Astrocyte (in vitro differentiated cells and primary cell): ENCODE measurements at places on chromosomes 12 and 14.

GRCh38 chr14:69561893-69562292 is 12.8 kb downstream of the CCDC177 start:
- no peak for DNase-seq
- no peak overlapping the region for H3K27ac ChIP-seq
- H3K27me3 ChIP-seq, result peaks cover 63% of the 10 kb centered on the region
- H3K4me3 ChIP-seq, result no peak overlapping the region
- no peaks in the 10 kb centered on the region for H3K36me3 ChIP-seq

DNA sequence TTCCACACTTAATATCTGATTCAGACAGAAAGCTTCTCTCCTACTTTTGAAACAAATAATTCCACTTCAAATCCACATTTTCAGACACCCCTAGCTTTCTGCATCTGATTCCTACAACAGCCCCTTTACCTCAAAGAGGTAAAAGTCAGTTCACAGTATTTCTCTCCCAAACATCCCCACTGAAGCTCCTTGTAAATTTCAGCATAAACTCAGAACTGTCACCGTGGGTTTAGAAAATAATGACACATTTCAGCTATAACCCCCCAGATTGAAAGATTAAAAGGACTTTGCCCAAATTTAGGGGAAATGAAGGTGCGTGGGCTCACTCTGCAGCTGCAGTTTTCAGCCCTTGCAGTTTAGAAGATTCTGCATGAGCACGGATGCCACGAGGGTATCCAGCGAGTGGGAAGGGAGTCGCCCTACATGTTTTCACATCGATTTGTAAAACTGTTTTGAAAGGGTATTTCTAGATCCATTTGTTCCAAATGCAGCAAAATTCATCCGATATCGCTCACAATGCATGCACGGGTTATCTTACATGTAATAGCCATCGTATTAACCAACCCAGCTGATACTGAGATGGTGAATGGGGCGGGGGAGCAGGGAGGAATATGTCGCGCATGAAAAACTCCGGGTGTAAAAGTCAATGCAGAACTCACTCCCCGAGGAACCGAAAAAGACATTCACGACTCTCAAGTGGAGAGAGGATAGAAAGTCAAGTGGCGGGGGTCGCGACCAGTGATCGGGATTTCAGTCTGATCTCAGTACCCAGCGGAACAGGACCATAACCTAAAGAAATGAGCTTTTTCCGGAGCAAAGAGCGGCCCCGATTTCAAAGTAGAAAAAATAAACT is 5.0 kb upstream of the CCND2 start:
- H3K27me3 ChIP-seq, result peaks cover 60% of the 10 kb centered on the region
- peaks cover 14% of the 10 kb centered on the region for H3K4me1 ChIP-seq
- DNase-seq, result no peak
- no peaks in the 10 kb centered on the region for H3K36me3 ChIP-seq

GRCh38 chr12:38825006-38825405 is 80.4 kb downstream of the CPNE8 start:
- H3K27ac ChIP-seq, result no peak overlapping the region
- no peak overlapping the region for H3K4me3 ChIP-seq
- DNase-seq, result no peak
- no peaks in the 10 kb centered on the region for H3K27me3 ChIP-seq

DNA sequence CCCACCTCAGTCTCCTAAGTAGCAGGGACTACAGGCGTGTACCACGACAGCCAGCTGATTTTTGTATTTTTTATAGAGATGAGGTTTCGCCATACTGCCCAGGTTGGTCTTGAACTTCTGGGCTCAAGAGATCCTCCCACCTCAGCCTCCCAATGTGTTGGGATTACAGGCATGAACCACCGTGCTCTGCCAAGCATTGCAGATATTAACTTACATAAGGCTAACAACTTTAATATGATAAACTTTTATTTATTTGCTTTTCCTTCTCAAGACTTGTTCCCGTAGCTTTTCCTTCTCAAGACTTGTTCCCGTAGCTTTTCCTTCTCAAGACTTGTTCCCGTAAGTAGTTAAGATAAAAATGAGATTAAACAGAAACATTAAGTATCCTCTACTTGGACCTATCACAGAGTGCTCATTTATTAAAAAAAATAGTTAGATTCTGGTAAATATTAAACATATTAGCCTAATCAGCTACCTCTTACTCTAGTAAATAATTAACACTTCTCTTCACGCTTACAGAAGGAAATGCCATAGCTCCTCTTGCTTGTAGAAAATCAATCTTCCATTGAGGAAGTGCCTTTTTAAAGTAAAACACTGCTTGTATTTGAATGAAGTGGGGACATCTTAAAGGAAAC is 157.7 kb upstream of the KITLG start:
- no peaks in the 10 kb centered on the region for H3K36me3 ChIP-seq
- no peaks in the 10 kb centered on the region for H3K4me1 ChIP-seq
- DNase-seq, result no peak
- H3K27me3 ChIP-seq, result no peaks in the 10 kb centered on the region

DNA sequence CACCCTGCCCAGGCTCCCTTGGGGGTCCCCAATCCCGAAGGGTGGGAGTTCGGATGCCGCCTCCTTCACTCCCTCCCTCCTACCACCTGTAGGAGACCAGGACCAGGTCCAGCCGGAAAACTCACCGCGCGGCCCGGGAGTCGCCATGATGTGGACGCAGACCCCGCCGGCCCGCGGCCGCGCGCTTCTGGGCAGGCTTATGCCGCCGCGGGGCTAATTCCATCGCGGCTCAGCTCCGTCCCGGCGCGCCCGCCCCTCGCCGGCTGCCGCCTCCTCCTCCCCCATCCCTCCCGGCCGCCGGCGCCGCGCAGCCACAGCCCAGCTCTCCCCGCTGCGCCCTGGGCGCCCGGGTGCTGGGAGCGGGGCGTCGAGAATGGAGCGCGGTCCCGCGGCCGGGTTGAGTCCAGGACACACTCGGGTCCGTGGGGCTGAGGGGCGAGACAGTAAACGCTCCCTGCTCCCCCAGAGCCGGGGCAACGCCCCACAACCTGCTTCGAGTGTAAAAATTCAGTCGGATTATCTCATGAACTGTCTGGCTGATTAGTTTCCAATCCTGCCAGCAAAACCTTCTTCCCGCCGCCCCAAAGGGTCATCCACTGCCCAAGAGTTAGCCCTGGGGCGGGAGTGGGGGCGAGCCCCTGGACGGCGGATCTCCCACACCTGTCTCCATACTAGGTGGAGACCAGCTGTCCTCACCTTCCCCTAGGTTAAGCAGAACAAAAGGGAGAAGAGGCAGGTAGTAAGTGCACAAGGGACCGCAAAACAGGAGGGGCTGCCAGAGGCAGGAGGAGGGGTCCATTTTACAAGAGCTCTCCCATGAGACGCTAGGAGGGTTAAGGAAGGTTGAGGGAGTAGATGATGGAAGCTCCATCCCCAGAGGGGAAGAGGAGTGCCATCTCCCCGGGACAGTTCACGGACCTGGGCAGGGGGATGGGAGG is at the start of gene ANO2:
ANO2 (minus strand) TSS at position 189 of the 938 bp plus-strand sequence; CDS start at position 147, 42 bp downstream.
- H3K27me3 ChIP-seq, result peaks cover 36% of the 10 kb centered on the region
- no peak within 1 kb of the TSS for H3K27ac ChIP-seq

DNA sequence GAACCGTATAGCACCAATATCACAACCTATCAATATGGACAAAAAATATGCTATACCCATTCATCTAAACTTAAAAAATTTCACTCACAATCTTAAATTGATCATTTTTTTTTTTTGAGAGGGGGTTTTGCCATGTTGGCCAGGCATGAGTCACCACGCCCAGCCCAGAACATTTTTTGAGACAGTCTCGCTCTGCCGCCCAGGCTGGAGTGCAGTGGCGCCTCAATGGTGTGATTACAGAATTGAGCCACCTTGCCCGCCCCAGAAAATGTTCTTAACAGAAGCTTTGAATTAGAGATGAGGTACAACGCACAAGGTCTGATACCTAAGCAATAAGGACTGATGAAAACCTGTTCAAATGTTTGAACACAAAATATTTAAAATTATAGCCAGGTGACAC is 15.8 kb upstream of the ATP5F1B start:
- peaks cover 29% of the 10 kb centered on the region for H3K36me3 ChIP-seq
- H3K27ac ChIP-seq, result no peak overlapping the region
- no peak overlapping the region for H3K4me3 ChIP-seq
- DNase-seq, result no peak
- H3K27me3 ChIP-seq, result no peaks in the 10 kb centered on the region

- no peaks in the 10 kb centered on the region for H3K27me3 ChIP-seq
- H3K36me3 ChIP-seq, result no peaks in the 10 kb centered on the region
- DNase-seq, result no peak
- H3K27ac ChIP-seq, result no peak overlapping the region
These were observed 26.4 kb downstream of the SLC8A3 start for GRCh38 chr14:70162358-70162757.

DNA sequence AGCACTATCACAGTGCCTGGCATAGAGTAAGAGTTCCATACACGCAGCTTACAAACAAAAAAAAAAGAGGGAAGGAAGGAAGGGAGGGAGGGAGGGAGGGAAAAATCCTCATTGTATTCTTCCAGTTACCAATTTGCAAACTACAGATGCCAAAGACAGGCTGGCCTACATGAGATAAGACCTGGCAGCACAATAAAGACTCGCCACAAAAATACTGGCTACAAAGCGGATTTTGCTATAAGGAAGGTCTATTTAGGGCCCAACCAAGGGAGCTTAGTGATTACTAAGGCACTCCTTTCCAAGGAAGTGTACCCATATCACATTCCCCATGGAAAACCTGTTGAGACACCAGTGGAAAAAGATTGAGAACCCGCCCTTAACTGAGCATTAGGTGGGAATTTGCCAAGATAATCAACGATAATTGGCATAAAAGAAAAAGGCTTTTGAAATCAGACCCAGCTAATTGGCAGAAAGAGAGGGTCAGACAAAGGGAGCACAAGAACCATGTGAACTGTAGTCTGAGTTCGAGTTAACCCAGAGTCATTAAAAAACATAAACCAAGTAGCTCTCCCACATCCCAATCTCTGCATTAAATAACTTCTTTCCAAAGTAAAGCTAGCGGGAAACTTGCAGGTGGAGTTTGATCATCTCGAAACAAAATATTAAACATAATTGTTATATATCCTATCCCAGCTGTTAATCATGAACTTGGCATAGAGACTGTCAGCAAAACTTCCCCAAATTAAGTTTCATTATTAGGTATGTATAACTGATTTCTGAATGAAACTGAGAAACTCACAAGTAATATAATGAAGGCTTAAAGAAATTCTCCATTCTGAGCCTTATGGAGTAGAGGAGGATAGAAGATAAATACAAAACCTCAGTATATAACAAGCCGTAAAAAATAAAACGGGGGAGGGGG is 50.1 kb downstream of the PHLDA1 start:
- no peaks in the 10 kb centered on the region for H3K36me3 ChIP-seq
- no peaks in the 10 kb centered on the region for H3K27me3 ChIP-seq
- DNase-seq, result no peak
- peaks cover 31% of the 10 kb centered on the region for H3K4me1 ChIP-seq
- H3K27ac ChIP-seq, result no peak overlapping the region
